NCI-H2029 treated with DMSO at 0.1 percent for 48 hours (cell line): ENCODE measurements at places on chromosomes 16 and 17.
A peak's percentile ranks its signal among the peaks of the same experiment; 100 is the strongest.

DNA sequence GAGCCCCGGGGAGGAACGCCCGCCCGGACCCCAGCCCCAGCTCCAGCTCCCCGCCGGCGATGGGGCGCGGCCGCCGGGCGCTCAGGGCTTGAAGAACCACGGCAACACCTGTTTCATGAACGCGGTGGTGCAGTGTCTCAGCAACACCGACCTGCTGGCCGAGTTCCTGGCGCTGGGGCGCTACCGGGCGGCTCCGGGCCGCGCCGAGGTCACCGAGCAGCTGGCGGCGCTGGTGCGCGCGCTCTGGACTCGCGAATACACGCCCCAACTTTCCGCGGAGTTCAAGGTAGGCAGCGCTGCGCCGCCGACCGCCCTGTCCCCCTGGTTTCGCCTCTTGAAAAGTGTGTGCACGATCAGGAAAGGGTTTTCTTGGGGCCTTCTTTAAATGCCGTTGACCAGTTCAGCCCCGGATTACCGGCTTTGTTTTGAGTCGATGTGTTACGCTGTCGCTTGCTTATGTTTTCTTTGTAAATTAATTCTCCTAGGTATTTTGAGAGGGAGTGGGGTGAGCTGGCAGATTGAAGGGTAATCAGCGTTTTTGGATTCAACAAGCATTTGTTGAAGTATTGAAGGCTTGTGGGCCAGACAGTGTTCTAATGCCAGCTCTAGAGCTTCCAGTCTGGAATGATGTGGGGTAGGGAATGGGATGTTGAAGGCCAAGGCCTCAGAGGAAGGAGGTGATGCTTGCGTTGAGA lies 681 bp downstream of the USP43 start:
- no peak for DNase-seq

DNA sequence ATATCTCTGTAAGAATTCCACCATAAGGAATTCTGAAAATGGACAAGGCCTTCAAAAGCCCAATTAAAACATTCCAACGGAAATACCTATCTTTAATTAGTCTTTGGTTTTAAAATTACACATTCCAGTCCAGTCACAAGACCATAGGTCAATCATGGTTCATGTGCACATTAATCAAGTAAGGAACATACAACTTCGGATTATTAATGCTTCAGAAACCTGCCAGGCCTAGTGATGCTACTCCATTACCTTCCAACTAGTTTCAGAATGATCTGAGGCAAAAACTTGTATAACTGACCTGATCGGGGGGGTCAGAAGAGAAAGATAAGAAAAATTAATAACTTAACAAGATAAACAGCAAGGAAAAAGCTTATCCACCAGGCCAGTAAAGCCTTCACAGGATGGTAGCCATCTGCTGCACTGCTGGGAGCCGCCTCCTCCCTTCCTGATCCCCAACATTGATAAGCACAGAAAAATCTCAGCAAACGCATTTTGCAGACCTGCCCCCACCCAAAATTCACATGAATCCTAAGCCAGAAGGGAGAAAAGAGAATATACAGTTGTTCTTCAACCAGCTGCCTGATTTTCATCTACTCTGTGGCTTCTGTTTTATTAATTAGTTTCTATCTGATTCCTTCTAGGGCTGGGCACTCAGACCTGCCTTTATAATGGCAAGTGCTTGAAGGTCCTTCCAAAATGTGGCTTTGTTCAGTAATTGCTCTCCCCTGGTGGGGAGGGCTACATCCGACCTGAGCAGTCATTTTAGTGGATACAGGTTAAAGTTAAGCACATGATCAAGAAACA lies 6.0 kb downstream of the SDR42E1 start:
- no peak for DNase-seq

- peak; percentile 68 for DNase-seq
Observed at GRCh38 chr17:31587462-31587861, 196.0 kb downstream of the RAB11FIP4 start.

DNA sequence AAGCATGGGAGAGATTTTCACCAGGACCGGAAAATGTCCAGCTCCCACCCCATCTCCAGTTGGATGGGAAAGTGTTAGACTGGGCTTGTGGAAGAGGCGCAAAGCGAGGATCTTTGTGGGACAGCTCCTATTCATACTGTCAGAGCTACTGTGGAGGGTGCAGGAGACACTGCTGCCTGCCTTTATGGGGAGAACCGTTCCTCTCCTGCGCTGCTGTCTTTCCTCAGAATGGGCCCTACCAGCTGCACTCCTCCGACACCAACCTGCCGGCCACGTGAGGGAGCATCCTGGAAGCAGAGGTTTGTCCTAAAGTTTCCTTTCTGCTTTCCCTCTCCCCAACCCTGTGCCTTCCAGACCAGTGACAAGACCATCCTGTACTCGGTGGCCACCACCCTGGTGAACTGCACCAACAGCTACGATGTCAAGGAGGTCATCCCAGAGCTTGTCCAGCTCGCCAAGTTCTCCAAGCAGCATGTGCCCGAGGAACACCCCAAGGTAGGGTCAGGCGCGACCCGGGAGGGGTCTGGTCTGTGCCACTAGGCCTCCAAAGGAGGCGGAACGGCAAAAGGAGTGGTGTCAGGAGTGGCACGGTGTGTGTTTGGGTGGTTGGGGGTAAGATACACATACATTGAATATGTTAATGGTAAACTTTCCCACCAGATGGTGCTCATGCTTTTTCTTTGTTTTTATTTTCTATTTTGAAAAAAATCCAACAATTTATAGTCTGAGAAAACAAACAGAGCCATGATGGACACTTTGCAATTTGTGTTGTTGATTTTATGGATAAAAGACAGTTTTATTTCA lies 23.0 kb downstream of the SLC35G3 start:
- DNase-seq, result no peak

DNA sequence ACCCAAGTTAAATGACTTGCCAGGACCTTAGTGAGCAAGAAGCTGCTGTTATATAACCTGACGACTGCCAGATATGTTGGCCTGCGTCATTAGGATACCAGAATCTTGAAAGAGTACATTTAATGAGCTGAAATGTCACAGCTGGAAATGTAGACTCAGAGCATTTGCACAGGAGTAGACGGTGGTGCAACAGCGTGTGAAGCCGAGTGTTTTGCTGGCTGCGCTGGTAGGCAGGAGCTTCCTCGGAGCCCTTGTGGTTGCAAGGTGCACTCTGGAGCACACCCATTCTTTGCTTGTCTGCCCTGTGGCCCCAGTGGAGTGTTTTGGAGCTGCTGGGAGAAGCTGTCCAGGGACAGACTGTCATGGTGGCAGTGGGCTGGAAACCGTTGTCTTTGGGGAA lies 79.3 kb downstream of the BANP start:
- DNase-seq, result no peak
